ENCODE measurements at places on chromosomes 2 and 18.

GRCh38 chr2:233430081-233430480, 75.8 kb downstream of the DGKD start:
- peak; percentile 30 for DNase-seq

DNA sequence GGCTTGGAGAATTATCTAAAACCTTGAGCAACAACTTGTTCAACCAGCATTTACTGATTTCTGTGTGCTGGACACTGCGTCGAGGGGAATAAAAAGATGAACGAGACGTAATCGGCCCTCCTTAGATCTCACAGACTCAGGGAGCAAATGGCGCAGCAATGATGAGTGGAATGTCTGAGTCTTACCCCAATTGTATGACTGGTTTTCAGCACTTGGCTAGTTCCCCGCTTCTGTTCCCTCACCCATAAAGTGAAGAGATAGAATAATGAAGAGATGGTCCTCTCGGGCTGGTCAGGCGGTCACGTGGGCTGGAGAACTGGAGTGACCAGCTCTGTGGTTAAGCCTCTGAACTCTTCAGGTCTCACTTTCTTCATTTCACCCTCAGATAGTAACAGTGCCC, 17.3 kb upstream of the GATA6 start:
- no peak for DNase-seq

GRCh38 chr2:70009762-70010575, 48.5 kb upstream of the ASPRV1 start:
- no peak for DNase-seq

GRCh38 chr2:72032481-72033041, 115.1 kb downstream of the CYP26B1 start:
- DNase-seq, result no peak

DNA sequence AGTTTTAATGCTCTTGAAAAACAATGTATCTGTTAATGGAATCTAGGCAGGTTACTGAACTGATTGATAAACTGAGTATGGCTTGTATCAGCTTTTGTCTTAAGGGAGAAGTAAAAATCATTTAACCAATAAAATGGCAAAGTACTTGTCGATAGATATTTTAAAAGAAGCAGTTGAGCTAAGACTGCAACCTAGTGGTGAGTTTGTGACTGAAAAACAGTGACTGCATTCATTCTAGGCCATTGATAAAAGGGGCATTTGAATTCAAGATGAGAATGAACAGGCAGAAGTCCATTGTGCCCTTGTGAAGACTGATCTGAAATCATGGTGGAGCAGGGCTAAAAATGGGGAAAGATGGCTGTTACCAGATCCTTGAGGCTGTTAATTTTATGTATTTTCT, 59.4 kb upstream of the MSTN start:
- DNase-seq, result peak; percentile 24

DNA sequence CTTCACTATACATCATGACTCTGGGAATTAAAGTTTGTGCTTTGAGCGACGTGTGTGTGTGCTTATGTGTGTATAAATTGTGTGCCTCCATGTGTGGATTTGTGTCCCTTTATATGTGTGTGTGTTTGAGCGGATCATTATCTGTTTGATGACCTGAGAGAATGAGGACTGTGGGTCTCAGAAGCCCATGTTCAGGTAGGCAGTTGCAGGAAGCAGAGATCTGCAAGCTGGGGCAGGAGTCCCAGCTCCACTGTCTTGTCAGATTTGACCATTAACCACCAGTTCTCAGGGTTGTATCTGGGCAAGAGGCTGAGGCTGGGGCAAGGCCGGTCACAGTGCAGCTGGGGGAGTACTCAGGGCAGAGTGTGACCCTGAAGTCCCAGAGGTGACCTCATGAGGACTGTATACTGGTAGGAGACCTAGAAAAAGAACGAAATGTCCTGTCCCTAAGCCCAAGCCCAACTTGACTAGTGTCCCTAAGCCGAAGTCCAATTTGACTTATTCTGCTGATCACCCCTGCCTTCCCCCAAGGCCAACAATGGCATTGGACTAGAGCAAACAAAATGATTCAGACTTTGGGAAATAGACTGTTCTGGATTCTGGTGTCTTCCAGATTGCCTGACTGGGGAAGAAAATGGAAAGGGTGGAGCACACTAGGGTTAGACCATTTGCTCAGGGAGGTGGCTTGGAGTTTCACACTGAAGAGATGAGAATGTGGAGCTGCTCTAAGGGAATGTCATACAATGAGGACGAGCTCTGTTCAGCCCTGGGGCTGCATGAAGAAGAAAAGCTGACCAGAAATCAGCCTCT, 28.1 kb downstream of the RHOB start:
- DNase-seq, result no peak
